RCC 7860 (cell line): ENCODE measurements at places on chromosomes 13 and 19.

GRCh38 chr13:33206425-33206824 lies 79.1 kb downstream of the STARD13 start:
- no peak for DNase-seq

DNA sequence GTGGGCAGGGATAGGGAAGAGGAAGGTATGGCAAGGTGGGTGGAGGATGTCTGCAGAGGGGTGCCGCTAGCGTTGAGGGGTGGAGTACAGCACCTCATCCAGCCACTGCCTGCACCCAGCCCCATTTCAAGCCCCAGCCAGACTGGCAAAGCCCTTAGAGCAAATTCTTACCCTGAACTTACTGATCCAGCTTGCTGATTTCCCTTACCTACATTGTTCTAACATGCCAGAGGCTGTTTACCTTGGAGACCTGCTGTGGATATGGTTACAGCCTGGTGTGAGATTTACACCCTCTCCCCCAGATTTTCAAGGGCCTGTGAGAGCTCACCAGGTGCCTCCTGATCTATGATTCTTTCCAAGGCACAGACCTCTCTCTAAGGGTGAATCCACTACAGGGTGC lies 86.0 kb downstream of the ZNF726 start:
- DNase-seq = no peak

DNA sequence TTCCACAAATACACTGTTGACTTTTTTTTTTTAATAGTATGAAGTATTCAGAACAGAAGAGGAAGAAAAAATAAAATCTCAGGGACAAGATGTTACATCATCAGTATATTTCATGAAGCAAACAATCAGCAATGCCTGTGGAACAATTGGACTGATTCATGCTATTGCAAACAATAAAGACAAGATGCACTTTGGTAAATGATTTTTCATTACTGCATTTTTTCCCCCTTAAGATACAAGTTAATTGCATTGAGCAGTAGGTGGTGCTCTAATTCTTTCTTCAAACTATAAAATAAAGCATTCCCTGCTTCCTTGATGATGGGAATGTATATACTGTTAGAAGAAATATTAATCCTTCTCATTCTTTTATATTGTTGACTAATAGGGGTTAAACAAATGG lies 17.1 kb downstream of the UCHL3 start:
- DNase-seq = peak; percentile 15

- DNase-seq = no peak
These were observed at the start of gene ZNF730 for GRCh38 chr19:23116802-23117571. TSS of gene ZNF730 (plus strand) at chr19:23117025. CDS start at chr19:23117174, 149 bp downstream.

DNA sequence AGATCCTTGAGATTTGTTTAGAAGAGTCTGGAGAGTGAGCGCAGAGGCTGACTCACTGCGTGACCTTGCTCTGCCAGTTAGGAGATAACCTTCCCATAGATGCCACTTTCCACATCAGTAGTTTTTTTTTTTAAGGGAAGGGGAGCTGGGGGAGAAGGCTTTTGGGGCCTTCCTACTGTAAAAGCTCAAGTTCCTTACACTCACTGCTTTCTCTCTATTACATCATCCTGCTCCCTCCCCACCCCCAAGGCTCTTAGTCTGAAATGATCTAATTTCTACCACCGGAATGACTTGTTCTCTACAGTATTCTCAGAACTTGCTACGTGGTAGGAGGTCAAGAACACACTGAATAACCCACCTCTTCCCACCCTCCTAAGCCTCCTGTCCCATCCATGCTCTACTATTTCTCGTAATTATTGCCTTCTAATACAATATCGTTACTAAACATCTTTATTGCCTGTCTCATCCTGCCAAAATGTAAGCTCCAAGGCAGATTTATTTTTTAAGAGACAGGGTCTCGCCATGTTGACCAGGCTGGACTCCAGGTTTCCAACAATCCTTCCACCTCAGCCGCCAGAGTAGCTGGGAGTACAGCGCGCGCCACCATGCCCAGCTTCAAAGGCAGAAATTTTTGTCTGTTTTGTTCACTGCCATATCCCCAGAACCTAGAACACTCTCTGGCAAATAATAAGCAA lies 1.2 kb downstream of the LONP1 start:
- DNase-seq = peak; percentile 84

DNA sequence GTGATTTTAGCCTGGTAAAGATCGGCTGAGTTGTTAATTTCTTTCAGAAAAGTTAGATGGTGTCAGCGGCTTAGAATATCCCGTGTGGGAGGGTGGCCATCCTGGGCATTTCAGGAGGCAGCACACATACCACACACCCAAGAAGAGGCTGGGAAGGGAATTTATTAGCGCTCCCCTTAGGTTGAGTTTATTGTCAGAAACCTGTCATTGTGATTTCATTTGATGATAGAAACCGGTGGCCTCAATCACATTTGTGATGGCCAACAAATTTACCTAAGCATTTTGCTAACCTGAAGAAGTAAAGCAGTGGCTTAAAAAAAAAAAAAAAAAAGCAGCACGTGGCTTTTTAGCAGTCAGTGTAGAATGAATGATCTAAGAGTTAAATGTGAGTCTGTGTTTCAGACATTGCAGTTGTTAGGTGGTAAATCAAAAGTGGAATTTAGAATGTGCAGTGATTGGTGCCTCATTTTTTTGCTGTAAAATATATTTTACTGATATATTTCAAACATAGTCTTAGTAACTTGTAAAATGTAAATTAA lies 2.7 kb downstream of the SIPA1L3 start:
- DNase-seq = no peak

- no peak for DNase-seq
These were observed 139.9 kb downstream of the ZAR1L start for GRCh38 chr13:32175307-32175706.

GRCh38 chr19:7521551-7522071 lies 813 bp upstream of the MCOLN1 start:
- DNase-seq = no peak

DNA sequence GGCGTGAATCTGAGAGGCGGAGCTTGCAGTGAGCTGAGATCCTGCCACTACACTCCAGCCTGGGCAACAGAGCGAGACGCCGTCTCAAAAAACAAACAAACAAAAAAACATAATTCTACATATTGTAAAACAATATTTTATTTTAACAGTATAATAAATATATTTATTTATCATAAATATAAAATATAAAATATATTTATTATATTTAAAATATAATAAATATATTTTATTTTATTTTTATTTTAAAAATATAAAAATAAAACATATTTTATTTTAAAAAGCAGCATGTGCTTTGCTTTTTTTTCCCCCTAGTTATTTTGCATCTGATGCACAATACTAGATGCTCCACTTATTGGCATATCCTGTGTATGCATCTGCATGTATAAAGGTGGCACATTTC lies 1634.6 kb upstream of the PCDH20 start:
- no peak for DNase-seq

- no peak for DNase-seq
These were observed 89.7 kb downstream of the AKAP11 start for GRCh38 chr13:42361701-42362100.

GRCh38 chr13:20980899-20981298 lies 78.4 kb upstream of the XPO4 start:
- DNase-seq = no peak

- DNase-seq = no peak
These were observed 1.1 kb downstream of the NUDT19 start for GRCh38 chr19:32692727-32693061.
